ENCODE measurements at places on chromosomes 12 and 14.

GRCh38 chr14:78253986-78254385, 83.8 kb downstream of the NRXN3 start:
- DNase-seq: peak; percentile 43

DNA sequence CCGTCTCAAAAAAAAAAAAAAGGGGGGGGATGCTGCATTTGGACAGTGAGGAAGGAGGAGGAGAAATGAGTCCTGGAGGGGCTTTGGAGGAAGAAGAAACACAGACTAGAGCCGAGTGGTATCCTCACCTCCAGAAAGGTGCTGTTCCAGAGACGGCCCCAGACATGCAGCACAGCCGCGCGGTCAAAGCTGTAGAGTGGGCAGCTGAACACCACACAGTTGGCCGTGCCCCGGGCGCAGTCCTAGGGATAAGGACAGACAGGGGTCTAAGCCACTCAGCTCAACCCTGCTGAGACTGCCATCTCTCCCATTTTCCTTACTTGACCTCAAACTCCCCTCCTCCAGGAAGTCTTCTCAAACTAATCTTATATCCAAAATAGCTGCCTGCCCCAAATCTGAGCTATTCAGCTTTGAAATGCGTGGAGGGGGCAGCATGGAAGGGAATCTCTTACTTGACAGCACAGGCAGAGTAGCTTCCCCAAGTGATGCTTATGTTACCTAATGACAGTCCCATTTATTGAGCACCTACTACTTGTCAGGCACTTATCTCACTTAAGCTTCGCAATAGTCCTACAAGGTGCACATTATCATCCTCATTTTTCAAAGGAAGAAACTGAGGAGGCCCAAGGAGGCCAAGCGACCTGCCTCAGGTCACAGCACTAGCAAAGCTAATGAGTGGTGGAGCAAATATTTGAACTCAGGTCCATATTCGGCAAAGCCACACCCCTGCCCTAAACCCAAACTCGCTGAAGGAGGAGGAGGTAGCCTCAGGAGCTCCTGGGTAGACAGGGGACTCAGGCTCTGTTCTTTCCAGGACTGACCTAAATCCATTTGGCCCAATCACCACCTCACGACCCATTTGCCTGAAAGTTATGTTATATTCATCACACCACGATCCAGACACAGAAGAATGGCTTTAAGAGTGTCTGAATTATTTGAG, 18.7 kb downstream of the ITGA7 start:
- no peak for DNase-seq

DNA sequence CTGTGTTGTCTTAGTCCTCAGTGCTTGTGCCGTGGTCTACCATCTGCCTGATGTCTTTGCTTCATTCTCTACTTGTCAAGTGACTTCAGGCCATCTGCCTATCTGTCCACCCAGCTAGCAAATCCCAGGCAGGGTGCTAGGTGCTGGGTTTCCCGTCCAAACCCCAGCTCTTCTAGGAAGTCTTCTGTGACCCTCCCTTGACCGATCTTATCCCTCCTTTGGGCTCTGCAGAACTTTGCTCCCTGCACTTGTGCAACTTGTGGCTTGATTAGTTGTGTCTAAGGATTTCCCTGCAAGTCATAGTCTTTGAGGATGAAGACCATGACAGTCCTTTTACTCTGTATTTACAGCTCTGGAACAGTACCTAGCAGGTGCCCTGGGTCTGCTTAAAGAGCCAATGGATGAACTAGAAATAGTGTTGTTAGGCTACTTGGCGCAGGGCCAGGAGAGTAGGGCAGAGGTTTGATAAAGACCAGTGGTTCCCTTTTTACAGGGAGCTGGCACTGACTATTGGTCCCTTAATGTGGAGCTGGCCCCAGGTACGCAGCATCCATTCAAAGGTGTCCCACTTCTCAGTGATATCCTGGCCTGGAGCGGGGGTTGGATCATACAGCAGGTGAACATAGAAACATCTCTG, 60.1 kb downstream of the ADCK1 start:
- DNase-seq: no peak

- DNase-seq: no peak
Observed at GRCh38 chr12:51205350-51205749, 12.5 kb downstream of the POU6F1 start.

GRCh38 chr14:76698631-76699030, 62.6 kb upstream of the VASH1 start:
- DNase-seq: no peak

- no peak for DNase-seq
Observed at GRCh38 chr12:68623984-68624383, 13.3 kb downstream of the RAP1B start.

GRCh38 chr12:92155733-92156132, 10.1 kb upstream of the BTG1 start:
- DNase-seq: no peak

DNA sequence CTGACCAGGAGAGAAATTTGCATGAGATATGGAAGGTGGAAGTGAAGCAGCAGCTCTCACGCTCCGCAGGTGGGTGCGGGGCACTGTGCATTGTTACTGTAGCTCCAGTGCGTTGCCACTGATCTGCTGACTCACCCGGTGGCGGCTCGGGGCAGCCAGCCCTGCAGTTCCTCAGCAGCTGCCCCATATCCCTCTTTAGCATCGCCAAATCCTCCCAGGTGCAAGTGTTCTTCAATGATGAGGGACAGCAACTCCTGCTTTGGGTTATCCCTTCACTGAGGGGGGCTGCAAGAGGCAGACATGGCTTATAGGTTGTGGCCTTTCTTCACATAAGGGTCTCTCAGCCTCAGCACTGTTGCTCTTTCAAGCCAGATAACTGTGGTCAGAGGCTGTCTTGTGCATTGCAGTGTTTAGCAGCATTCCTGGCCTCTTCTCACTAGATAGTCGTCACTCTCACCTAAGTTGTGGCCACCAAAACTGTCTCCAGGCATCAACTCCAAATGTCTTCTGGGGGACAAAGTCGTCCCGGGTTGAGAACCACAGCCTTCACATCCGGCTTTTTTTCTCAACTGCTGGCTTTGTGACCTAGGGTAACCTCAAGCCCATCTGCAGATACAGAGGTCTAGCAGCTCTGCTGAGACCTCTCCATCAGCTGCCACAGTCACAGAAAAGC, 180.8 kb downstream of the EFCAB11 start:
- DNase-seq: peak; percentile 44

GRCh38 chr12:100229876-100230275, 29.3 kb downstream of the ACTR6 start:
- no peak for DNase-seq

- DNase-seq: no peak
Observed at GRCh38 chr12:6831450-6831995, 3.3 kb downstream of the P3H3 start.

- no peak for DNase-seq
Observed at GRCh38 chr12:25365340-25365730, 114.6 kb upstream of the KRAS start.

GRCh38 chr12:83954956-83955601, 957.5 kb downstream of the SLC6A15 start:
- DNase-seq: peak; percentile 12

- DNase-seq: no peak
Observed at GRCh38 chr12:6840330-6840729, 395 bp upstream of the GNB3 start.

DNA sequence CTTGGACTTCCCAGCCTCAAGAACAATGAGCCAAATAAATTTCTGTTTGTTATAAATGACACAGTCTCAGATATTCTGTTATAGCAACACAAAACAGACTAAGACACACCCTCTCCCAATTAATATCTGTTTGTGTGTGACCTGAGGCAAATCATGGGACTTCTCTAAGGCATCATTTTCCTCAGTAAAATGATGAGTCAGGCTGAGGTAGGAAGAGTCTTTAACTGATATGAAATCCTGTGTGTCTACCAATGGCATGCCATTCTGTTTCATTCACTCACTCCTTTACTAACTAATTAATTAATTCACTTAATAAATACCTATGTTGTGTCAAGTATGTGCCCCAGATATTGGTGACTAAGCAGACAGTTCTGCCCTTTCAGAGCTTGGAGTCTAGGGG, 258.4 kb upstream of the CRY1 start:
- no peak for DNase-seq

- DNase-seq: peak; percentile 40
Observed at GRCh38 chr14:92287987-92288386, 35.0 kb upstream of the SLC24A4 start.

- DNase-seq: no peak
Observed at GRCh38 chr12:67630373-67631088, 18.0 kb upstream of the DYRK2 start.

DNA sequence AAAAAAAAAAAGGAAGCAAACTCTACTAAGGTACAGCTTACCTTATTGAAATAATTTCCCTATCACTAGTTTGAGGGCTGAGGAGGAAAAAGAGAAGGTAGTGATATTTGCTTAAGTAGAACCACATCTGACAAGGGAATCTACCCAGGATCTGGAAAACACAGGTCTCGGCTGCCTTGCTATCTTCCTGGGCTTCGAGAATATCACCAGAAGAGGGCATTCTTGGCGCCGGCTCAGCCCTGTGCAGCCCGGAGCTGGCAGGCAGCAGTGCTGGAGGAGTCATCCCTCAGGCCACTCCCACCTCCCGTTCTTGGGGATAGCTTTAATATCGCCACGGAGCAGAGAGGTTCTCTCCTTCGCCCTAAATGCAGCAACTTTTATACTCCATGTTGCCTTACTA, 1181.2 kb downstream of the VRK1 start:
- peak; percentile 39 for DNase-seq

GRCh38 chr12:3700861-3701260, 52.0 kb downstream of the CRACR2A start:
- no peak for DNase-seq

GRCh38 chr14:104680056-104680805, 9.2 kb upstream of the INF2 start:
- peak; percentile 85 for DNase-seq

DNA sequence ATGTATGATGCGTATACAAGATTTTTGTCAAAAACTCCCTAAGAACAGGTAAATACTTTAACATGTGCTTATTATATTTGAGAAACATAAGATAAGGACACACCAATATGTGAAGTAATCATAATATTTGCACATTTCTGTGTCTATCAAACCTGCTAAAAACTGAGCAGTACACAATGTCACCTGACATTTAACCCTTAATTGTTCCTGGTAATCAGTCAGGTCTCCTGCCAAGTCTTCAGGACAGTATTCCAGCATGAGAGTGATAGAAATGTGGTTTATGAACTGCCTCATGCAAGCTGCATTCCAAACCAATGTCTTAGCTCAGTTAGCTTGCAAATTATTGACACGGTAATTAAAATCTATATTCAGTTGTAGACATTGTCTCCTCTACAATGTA, 4.2 kb downstream of the SOX5 start:
- no peak for DNase-seq

DNA sequence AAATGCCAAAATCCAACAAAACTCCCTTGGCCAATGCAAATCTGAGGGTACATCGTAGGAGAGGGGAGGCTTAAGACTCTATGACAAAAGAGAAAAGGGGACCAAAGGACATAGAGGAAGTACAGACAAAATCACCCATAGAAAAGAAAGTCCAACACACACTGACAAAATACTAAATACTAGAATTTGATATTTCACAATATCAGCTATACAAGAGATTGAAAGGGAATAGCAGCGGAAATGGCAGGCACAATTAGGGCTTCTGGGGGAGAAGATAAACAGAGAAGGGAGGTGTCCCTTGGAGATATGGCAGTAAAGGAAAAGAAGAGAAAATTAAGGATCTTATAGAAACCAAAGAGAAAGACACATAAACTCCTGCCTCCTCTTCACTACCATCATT, 29.0 kb downstream of the ATP2B1 start:
- no peak for DNase-seq

GRCh38 chr14:103613517-103613916, 15.5 kb upstream of the KLC1 start:
- DNase-seq: no peak

DNA sequence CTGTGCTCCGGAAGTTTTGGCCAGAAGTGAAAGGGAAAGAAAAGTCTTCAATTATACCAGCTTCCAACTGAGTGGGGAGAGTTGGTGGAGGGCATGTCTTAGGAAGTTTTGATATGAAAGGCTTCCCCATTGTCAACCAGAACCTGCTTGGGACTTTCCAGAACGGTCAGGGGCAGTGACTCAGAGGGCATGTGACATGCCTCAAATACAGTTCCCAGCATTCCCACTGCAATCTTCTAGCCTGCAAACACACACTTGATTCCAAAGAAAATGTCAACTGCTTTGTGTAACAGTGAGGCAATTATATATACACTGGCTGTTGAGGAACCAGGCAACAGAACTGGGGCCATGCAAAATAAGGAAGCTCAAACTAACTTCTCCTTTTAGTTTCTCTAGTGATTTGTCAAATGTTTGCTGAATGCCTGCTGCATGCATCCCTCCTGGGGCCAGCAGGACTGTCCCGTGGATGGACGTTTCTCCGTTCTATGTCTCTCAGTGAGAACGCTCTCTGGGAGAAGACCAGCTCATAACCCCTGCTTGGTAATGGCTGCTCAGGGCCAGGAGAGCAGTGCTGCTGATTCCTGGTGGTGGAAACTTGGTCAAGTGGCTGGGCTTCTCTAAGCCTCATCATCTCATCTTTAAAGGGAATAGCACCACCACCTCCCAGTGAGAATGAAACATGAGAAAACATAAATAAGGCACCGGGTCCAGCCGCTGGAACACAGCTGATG, 18.3 kb downstream of the SLC25A47 start:
- peak; percentile 75 for DNase-seq

- DNase-seq: no peak
Observed at GRCh38 chr14:77562681-77563080, 53.8 kb downstream of the SPTLC2 start.

GRCh38 chr12:57614178-57614947, 3.1 kb downstream of the ARHGEF25 start:
- DNase-seq: peak; percentile 51

DNA sequence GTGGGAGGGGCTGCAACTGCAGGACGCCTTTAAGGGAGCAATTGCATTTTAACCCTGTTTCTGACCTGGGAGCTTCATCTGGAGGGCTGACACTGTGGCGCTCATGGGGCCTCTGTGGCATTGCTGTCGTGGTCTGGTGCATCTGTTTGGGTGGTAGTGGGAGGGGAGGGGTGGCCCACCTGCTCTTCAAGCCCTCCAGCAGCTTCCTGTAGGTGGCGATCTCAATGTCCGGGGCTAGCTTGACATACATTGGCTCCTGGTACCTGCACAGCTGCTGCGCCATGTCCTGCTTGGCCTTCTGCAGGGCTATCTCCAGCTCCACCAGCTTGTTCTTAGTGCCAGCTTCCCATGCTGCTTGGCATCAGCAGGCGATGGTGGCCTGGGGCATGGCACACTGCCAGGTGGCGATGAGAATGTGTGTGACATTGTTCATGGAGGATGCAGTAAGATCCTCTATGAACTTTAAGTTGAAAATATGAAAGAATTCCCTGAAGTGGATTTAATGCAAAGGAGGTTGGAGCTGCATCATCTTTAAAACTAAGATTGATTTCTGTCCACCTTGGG, 7.7 kb upstream of the KRT82 start:
- DNase-seq: no peak

- no peak for DNase-seq
Observed at GRCh38 chr12:72081777-72082176, 143.1 kb downstream of the TPH2 start.

DNA sequence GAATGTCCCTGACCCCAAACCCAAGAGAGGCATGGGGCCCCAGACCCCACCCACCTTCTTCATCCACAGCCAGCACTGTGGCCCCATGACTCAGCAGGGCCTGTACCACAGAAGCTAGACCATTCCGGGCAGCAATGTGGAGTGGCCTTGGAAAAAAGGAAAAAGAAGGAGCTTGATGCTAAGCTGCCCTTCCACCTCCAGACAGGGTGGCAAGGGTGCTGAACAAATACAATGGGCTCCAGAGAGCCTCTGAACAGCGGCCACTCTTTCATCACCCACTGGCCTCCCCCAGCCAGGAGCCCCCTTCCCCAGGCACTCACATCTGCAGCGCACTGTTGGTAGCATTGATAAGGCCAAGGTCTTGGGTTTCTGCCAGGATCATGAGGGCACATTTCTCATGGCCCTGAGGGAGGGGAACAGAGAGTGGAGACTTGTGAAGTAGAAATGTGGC, 13.9 kb downstream of the SLC39A5 start:
- DNase-seq: no peak

All from A549 (cell line).